ENCODE measurements at places on chromosomes 16 and 17. TPM values are rescaled to one million over a fixed set of nuclear protein-coding genes. Genes with fewer than 3 reads are reported as not detected.
A peak's percentile ranks its signal among the peaks of the same experiment; 100 is the strongest.

DNA sequence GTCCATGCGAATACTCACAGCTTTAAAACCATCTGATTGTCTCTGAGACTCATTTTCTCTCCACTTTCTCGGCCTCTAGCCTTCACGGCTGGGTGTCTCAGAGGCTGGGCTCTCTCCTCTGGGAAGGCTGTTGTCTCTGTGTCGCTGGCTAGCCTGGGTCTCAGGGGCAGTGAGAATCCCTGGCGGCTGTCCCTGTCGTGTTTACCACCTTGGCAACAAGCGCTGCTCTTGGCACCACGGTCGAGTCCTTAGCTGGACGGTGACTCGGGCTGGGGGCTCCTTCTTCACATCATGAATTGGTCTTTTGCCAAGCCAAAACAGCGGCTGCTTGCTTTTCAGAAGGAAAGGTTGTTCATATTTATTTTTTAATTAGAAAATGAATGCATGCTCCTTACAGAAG, 81.1 kb downstream of the MSI2 start:
- no peak overlapping the region for H3K4me3 ChIP-seq
- DNase-seq, result no peak
- H3K36me3 ChIP-seq, result no peaks in the 10 kb centered on the region
- H3K27ac ChIP-seq, result no peak overlapping the region
- H3K27me3 ChIP-seq, result no peaks in the 10 kb centered on the region

GRCh38 chr16:77877712-77878347, 89.5 kb downstream of the VAT1L start:
- no peaks in the 10 kb centered on the region for H3K4me1 ChIP-seq
- H3K27me3 ChIP-seq, result no peaks in the 10 kb centered on the region
- H3K36me3 ChIP-seq, result no peaks in the 10 kb centered on the region
- no peak overlapping the region for H3K27ac ChIP-seq

DNA sequence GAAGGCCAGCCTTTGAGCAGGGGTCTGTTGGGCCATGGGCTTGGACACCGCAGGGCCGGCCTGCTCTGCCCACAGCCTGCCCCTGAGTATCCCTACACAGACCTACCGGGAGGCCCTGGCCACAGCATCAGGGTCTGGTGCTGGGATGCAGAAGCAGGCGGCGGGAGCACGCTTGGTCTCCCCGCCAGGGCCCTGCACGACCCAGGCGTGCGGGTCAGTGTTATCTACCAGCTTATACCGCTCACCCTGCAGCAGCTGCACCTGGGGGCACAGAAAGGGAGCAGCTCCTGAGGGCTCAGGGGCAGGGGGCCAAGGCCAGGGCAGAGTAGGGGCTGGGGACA, 8.8 kb downstream of the EVPL start:
- no peak overlapping the region for H3K4me3 ChIP-seq
- no peaks in the 10 kb centered on the region for H3K36me3 ChIP-seq
- H3K27me3 ChIP-seq, result peaks cover 8% of the 10 kb centered on the region
- H3K4me1 ChIP-seq, result no peaks in the 10 kb centered on the region
- H3K27ac ChIP-seq, result no peak overlapping the region
- peak; percentile 26 for DNase-seq

Gene CDK5R1
- 0.59 TPM for total RNA-seq

GRCh38 chr17:80986816-80987475, 4.7 kb upstream of the CHMP6 start:
- no peaks in the 10 kb centered on the region for H3K27me3 ChIP-seq
- DNase-seq, result peak; percentile 78
- peaks cover 23% of the 10 kb centered on the region for H3K4me1 ChIP-seq
- H3K36me3 ChIP-seq, result no peaks in the 10 kb centered on the region
- no peak overlapping the region for H3K4me3 ChIP-seq

Gene TLE7
- total RNA-seq, result not detected

DNA sequence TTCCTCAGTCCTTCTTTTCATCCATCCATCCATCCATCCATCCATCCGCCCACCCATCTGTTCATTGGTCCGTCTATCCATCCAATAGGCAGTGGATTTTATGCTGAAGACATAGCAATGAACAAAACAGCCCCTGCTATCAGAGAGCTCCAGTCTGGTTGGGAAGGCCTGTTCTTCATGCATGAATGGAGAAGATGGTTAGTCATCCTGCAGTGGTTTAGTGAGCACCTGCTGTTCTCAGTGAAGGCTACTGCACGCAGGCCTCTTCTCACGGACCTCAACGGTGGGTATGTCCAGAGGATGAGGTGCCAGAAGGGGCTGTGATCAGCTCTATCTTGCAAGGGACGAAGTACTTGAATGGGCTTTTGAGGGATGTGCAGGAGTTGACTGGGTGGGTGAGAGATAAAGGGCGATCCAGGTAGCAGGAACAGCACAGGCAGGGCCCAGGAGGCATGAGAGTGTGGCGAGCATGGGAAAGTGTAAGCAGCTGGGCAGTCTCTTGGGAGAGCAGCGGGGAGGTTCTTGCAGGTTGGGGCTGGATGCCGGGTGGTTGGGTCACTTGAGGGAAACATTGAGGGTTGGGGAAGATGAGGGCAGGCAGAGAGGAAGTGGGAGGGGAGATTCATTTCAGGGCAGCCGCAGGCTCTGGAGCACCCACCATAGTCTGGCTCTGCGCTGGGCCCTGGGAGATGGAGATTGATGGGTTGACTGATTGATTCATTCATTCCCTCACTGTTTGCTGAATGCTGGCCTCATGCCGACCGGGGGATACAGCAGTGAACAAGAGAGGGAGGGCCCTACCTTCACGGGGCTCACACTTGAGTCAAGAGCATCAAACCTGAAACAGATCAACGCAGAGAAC, 115.0 kb upstream of the CIBAR2 start:
- H3K27ac ChIP-seq, result peak overlapping the region; percentile 2
- no peaks in the 10 kb centered on the region for H3K36me3 ChIP-seq
- DNase-seq, result no peak
- H3K4me3 ChIP-seq, result no peak overlapping the region
- no peaks in the 10 kb centered on the region for H3K27me3 ChIP-seq
- peaks cover 28% of the 10 kb centered on the region for H3K4me1 ChIP-seq

GRCh38 chr17:48579471-48579759, 1.3 kb upstream of the HOXB4 start:
- no peak overlapping the region for H3K4me3 ChIP-seq
- H3K27ac ChIP-seq, result no peak overlapping the region
- H3K27me3 ChIP-seq, result peaks cover 96% of the 10 kb centered on the region
- no peak for DNase-seq

GRCh38 chr17:75133001-75133400, 1.5 kb upstream of the NT5C start:
- H3K4me1 ChIP-seq, result peaks cover 7% of the 10 kb centered on the region
- H3K27ac ChIP-seq, result no peak overlapping the region
- H3K36me3 ChIP-seq, result peaks cover 34% of the 10 kb centered on the region
- no peaks in the 10 kb centered on the region for H3K27me3 ChIP-seq
- no peak overlapping the region for H3K4me3 ChIP-seq

Gene RHBDL3
- under 0.01 TPM for total RNA-seq

Gene SDR42E2
- not detected for total RNA-seq

Data from osteoblast (primary cell).